ENCODE measurements at places on chromosomes 4 and X.

GRCh38 chrX:1493412-1493811, 40.7 kb upstream of the ASMTL start:
- DNase-seq = no peak

DNA sequence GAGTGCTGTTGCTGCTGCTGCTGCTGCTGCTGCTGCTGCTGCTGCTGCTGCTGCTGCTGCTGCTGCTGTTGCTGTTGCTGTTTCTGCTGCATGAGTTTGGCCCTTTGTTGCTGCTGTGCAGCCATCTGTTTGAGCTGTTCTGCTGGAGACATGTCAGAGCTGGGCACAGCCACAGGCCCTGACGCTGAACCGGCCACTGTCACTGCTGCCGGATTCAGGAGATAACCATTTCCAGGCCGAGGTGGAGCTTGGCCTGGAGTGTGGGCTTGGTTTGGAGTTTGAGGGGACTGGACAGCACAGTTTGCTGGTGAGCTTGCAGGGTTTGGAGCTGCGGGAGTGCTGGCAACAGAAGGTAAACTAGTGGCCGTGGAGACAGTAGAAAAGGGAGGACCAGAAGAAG, 224.3 kb downstream of the MGST2 start:
- no peak for DNase-seq

DNA sequence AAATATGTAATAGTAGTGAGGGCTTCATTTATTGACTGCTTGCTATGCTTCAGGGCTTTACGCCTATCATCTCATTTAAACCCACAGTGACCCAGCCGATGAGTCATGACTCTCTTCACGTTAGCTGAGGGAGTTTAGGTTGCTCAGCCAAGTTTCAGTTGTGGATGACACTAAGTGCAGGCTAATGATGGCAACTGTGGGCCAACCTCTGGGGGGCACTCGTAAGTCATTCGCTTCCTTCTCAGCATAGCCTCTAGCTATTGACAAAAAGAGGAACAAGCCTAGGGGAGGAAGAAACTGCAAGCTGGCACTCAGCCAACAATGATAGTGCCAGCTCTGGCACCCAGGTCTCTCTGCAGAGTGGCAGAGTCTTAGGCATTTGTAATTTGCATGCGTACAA, 325.0 kb downstream of the ARHGAP10 start:
- DNase-seq = no peak

- DNase-seq = no peak
Measured at GRCh38 chrX:14712096-14712495, 160.8 kb downstream of the FANCB start.

GRCh38 chr4:36824682-36825081, 419.9 kb upstream of the NWD2 start:
- DNase-seq = no peak

GRCh38 chr4:141771889-141772830, 135.8 kb downstream of the IL15 start:
- no peak for DNase-seq

GRCh38 chr4:187632260-187632995, 363.1 kb upstream of the ZFP42 start:
- no peak for DNase-seq

DNA sequence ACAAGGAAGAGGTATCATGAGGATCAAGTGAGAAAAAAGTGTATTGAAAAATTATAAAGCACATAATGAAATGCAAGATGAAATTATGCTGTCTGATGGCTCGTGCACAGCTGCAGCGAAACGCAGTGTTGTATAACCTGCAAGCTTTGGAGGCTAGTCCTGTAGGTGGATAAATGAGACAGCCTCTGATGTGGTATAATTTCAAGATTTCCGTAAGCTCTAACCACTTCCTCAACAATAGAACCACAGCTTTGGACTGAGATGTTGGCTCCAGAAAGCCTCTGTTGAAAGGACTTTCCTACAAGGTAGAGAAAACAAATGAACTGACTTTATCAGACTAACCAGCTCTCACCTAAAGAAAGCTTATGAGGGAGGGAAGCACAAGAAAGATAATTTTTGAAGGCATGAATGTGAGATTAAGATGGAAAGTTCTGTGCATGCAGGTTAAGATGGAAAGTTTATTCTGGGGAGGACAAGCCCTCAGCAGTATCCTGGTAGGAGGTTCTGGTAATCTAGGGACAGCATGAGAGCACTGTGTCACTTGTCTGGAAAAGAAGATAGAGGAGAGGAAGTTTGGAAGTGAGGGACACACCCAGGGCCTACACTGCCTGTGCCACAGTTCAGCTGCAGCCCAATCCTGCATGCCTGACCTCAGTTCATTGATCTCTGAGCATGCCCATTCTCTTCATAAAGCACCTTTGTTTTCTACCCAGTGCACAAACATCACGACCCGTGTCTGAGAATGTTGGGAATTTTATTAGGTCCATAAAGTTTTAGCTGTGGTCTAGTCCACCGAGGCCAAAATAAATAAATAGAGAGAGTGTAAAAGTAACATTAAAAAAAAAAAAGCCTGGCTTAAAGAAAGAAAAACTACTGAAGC, 161.5 kb upstream of the SFRP2 start:
- DNase-seq = no peak

GRCh38 chrX:80306007-80306406, 114.2 kb upstream of the TENT5D start:
- no peak for DNase-seq

DNA sequence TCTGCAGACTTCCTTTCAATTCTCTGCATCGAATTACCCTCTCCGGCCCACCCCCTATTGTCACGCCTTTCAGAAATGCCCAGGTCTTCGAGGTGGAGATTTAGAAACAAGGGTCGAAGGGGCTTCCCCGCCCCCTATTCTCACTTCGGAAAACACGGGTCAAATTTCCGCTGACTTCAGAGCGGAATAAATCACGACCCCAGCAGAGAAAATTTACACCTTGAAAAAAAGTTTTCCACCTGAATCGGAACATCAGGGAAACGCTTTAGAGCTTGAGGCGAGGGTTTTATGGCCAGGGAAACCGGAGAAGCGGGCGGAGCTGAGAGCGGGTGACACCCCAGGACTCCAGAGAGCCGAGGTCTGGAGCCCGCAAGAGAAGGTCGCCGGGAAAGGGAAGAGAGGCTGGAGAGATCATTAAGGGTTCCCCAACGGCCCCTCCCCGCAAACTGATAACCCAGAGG, 1.6 kb downstream of the SHISA3 start:
- DNase-seq = no peak

DNA sequence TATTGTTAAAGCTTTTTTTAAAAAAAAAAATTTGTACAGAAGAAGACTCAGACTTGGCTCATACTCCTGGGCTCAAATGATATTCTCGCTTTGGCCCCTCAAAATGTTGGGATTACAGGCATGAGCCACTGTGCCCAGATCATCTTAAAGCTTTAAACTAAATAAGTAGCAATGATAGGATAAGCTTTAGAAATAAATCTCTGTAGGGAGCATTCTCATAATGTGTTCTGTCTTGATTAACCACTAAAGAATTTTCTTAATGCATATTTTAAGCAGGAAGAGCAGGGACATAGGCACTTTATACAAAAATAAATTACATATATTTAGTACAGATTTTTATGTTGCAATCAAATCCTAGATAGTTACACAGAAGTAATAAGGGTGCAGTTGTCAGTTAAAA, 667.2 kb downstream of the GRID2 start:
- no peak for DNase-seq

- no peak for DNase-seq
Measured at GRCh38 chr4:6856391-6856790, 53.2 kb upstream of the TBC1D14 start.

DNA sequence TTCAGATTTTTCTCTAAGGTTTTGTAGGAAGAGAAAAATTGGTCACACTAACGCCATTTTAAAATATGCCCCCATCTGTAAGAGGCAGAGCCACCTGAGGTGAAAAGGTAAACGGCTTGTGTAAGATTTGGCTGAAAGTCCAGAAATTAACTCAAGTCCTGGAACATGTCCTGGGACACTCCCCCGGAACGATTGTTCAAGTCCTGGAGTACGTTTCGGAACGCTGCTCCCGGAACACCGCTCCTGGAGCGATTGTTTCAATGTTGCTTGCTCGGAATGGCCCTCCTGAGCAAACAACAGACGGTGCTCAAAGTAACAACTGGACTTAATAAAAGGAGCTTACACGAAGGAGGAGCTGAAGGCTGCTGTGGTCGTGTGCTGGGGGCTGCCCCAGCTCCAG, 796.5 kb upstream of the SLIT2 start:
- no peak for DNase-seq

- DNase-seq = no peak
Measured at GRCh38 chr4:123353656-123354055, 42.9 kb upstream of the SPRY1 start.

DNA sequence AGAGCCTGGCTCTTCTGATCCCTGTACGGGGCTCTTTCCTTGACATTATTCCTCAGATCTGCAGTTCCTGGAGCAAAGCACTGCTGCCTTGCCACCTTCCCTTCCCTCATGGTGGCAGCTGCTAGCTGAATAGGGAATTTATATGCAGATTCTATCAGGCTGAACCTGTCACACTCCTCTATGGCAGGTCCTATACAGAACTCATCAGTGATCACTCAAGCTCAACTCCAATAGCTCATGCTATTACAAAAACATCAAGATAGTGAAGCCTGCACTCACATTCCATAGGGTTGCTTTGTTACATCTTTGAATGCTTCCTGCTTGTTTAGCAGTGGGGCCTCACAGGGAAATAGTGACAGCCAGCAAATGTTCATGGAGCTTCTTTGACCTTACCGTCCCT, 71.7 kb downstream of the SLC2A9 start:
- DNase-seq = no peak

GRCh38 chr4:145618210-145618931, 814 bp upstream of the MMAA start:
- no peak for DNase-seq

DNA sequence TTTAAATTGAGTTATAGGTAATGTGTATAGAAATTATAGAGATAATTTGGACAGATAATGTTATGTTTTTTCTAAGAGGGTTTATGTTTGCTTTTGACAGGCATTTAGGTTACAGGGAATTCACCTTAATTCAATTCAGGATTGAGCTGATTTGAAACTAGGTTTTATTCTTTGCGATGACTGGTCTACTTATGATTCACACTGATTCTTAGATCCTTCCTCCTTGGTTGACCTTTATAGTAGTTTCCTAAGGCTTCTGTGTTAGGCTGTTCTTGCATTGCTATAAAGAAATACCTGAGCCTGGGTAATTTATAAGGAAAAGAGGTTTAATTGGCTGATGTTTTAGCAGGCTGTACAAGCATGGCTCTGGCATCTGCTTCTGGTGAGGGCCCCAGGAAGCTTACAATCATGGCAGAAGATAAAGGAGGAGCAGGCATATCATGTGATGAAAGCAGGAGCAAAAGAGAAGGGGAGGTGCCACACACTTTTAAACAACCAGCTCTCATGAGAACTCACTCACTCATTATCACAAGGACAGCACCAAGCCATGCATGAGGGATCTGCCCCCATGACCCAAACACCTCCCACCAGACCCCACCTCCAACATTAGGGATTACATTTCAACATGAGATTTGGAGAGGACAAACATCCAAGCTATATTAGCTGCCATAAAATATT, 155.0 kb upstream of the SFRP2 start:
- no peak for DNase-seq
